Regular cardiac myocyte (primary cell): ENCODE measurements at places on chromosomes 13 and 19. TPM values are rescaled to one million over a fixed set of nuclear protein-coding genes. Genes with fewer than 3 reads are reported as not detected.

The GSX1 gene
- total RNA-seq, result not detected in 2 replicates

The TEX101 gene
- total RNA-seq, result not detected in 2 replicates

The FFAR3 gene
- total RNA-seq, result not detected in 2 replicates

The BRCA2 gene
- 3.4 and 11.5 TPM in 2 replicates for total RNA-seq

The SAE1 gene
- 94.4 and 192 TPM in 2 replicates for total RNA-seq

The PLK5 gene
- total RNA-seq, result under 0.01 TPM in 1 of 2 replicates, not detected in the other

The SPTBN4 gene
- total RNA-seq, result 0.77 and 3.7 TPM in 2 replicates

The PSG2 gene
- 0.19 and 0.56 TPM in 2 replicates for total RNA-seq

The PCDH20 gene
- total RNA-seq, result under 0.01 TPM in 2 replicates

The PCDH17 gene
- 2.8 and 9.4 TPM in 2 replicates for total RNA-seq

The ZNF578 gene
- total RNA-seq, result 3.5 and 6.2 TPM in 2 replicates

The PROZ gene
- not detected in 2 replicates for total RNA-seq

The ZNF320 gene
- total RNA-seq, result 11.7 and 16.3 TPM in 2 replicates

The SIGLEC9 gene
- 0.19 and 0.28 TPM in 2 replicates for total RNA-seq

The SCEL gene
- not detected in 2 replicates for total RNA-seq

The EML2 gene
- total RNA-seq, result 66.8 and 101 TPM in 2 replicates

The CLEC17A gene
- total RNA-seq, result under 0.01 TPM in 2 replicates

The CBLC gene
- under 0.01 TPM in 2 replicates for total RNA-seq

The TGFBR3L gene
- total RNA-seq, result 1.7 and 3.1 TPM in 2 replicates

The PSPC1 gene
- total RNA-seq, result 52.1 and 72.1 TPM in 2 replicates

The NLRP5 gene
- total RNA-seq, result under 0.01 TPM in 1 of 2 replicates, not detected in the other

The KLF12 gene
- 10.9 and 13.2 TPM in 2 replicates for total RNA-seq

The CLN5 gene
- total RNA-seq, result 17.6 and 42.6 TPM in 2 replicates

The CABP5 gene
- total RNA-seq, result not detected in 2 replicates

The ZNF221 gene
- 5.9 and 9.6 TPM in 2 replicates for total RNA-seq

The RASL11A gene
- total RNA-seq, result 13.8 and 17.4 TPM in 2 replicates

The IGLON5 gene
- total RNA-seq, result under 0.01 TPM in 1 of 2 replicates, not detected in the other

The PTPRS gene
- total RNA-seq, result 61.7 and 89.9 TPM in 2 replicates

The C1QTNF9B gene
- total RNA-seq, result not detected in 2 replicates

The UBE2L5 gene
- total RNA-seq, result under 0.01 TPM in 1 of 2 replicates, not detected in the other

The RETN gene
- not detected in 2 replicates for total RNA-seq

The MCEMP1 gene
- total RNA-seq, result not detected in 2 replicates

The NPAS1 gene
- 3.4 and 5.6 TPM in 2 replicates for total RNA-seq

The MEIS3 gene
- 24.3 and 56.7 TPM in 2 replicates for total RNA-seq

The KLK10 gene
- total RNA-seq, result not detected in 2 replicates

The GIPR gene
- total RNA-seq, result 0.28 and 0.38 TPM in 2 replicates

The NANOS2 gene
- total RNA-seq, result not detected in 2 replicates

The UTP14C gene
- 18.6 TPM in 2 replicates for total RNA-seq

The FCHO1 gene
- total RNA-seq, result 0.56 and 0.58 TPM in 2 replicates
